H54 (cell line): ENCODE measurements at places on chromosomes 4 and X.

GRCh38 chr4:144423930-144424329 lies 222.0 kb upstream of the HHIP start:
- DNase-seq = no peak

DNA sequence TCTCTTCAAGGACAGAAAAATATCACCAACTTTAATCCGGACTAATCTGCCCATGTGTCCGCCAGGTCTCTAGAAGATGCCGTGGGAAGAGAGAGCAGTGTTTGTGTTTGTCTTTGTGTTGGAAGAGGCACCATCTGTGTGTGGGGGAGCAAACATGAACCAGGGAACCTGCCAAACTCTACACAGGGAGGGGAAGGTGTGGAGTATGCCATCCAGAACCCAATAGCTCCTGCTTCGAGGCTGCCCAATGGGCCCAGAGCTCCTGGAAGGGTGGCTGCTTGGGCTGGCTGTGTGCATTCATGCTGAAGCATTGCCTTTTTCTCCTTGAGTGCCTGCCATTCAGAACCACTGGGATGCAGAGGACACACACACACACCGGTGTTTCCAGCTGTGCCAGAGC lies 536.2 kb downstream of the MID1IP1 start:
- DNase-seq = no peak

DNA sequence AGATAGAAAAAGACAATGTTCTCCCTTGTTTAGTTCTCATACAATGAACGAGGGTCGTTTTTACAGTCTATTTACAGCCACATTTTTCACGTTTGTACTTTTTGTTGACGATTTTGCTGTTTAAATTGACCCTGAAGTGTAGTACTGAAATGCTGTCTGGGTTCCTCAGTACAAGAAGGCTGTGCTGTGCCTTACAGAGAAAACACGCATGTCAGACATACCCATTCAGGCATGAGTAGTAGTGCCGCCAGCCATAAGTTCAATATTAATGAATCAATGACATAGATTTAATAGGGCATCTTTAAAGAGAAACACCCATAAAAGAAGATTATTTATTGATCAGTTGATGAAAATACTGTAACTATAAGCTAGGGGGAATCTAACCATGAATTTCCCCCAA lies 459.8 kb upstream of the EPHA5 start:
- no peak for DNase-seq

- DNase-seq = no peak
Observed at GRCh38 chrX:48649102-48649501, 34.5 kb upstream of the WAS start.

DNA sequence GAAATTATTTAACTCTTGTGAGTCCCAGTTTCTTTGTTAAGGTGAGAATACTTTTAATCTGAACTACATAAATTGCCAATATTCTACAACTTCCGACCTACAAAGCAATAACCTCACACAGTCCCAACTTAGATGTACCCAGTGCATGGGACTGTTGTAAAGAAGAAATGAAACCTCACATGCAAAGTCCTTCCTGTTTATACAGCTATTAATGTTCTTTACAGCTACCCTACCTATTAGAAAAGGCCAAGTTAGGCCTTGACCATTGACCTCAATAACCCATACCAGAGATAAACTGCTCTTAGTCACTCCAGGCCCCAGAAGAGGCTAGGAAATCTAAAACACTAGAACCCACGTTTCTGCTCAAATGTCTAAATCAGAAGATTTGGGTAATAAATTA lies 920.1 kb upstream of the TENM3 start:
- no peak for DNase-seq

GRCh38 chrX:138128027-138128671 lies 562.2 kb downstream of the ZIC3 start:
- no peak for DNase-seq
